8988T (cell line): ENCODE measurements at places on chromosomes 12 and 14.

DNA sequence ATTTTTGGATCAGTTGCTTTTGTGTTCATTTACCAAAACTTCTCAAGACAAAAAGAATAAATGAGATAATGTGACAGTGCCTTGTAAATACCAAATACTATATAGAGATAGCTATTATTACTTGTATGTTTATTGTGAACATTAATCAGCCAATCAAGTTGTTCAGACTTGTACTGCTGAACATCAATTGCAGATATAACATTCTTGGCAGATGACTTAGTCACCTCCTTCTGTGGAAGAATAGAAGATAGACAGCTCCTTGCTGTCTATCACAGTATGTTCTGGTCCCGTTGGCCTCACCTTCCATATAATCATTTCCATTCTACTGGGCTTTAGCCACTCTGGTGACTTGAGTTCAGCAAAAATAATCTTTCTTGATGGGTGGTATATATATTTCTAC, 30.1 kb downstream of the PSEN1 start:
- DNase-seq, result no peak

GRCh38 chr12:6790496-6791150, 1.3 kb downstream of the CD4 start:
- no peak for DNase-seq

GRCh38 chr14:92469515-92469914, 44.1 kb upstream of the RIN3 start:
- DNase-seq, result no peak

GRCh38 chr12:132617822-132618682, 524 bp upstream of the P2RX2 start:
- DNase-seq, result no peak

DNA sequence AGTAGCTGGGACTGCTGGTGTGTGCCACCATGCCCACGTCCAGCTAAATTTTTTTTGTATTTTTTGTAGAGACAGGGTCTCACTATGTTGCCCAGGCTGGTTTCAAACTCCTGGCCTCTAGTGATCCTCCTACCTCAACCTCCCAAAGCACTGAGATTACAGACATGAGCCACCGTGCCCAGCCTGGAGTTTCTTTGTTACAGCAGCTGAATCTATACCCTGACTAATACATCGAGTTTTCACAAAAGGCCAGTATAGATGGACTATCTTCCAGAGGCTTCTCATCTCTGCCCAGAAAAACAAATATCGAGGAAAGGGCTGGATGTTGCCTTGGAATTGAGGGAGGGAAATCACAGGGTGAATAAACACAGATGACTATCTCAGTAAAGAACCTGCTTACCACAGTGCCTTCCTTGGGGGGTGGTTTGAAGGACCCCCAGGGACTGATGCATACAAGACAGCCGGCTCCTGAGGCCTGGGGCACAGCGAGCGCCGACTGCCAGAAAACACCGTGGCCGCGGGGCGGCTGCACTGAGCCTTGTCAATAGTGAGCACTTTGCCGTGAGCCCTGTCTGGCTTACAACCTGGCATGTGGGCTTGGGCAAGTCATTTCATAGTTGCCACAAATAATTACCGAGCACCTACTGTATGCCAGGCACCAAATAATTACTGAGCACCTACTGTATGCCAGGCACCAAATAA, 111.9 kb downstream of the SCARB1 start:
- no peak for DNase-seq

DNA sequence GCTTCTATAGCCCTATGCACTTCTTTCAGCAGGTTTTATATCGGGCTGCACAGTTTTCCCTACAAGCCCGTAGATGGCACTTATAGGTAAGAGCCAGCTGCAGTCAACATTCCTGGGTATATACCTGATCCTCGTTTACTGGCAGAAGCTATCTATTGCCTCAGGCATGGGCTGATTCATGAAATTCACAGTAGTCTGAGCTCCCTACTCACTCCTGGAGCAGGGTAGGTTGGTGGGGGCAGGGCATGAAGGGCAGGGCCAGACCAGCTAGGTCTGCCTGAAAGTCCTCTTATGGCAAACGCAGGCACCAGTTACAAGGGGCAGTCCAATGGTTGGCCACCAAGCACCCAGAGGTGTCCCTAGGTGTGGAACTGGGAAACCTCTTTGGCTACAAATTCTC, 345.8 kb downstream of the RPS29 start:
- no peak for DNase-seq

- no peak for DNase-seq
These were observed 6.5 kb upstream of the OR4E1 start for GRCh38 chr14:21680072-21680471.

DNA sequence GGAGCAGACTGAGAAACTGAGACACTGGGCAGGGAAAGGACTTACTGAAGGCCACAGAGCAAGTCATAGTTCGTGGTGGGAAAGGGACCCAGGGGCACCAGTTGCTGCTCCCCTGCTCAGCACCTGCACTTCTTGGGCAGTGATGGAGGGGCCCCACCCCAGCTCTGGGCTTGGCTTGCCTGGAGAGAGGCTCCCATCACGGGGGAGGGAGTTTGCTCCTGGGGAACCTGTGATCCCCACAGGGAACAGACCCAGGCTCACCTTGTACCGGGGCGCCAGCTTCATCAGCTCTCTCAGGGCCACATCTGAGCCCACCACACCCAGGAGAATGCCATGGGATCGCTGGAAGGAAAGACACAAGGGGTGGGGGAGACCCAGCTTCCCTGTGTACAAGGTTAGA, 39.8 kb downstream of the CACNA2D4 start:
- no peak for DNase-seq

DNA sequence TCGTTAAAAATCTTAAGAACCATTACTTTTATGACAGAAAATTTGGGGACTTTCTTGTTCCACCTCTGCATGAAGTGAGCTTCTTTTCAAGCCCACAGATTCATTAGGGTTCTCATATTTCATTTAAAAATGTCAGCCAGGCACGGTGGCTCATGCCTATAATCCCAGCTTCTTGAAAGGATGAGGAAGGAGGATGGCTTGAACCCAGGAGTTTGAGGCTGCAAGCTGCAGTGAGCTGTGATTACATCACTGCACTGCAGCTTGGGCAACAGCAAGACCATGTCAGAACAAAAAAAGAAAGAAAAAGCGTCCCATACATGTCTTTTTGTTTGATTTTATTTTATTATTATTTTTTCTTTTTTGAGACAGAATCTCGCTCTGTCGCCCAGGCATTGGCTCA, 43.4 kb upstream of the ATF1 start:
- DNase-seq, result no peak

DNA sequence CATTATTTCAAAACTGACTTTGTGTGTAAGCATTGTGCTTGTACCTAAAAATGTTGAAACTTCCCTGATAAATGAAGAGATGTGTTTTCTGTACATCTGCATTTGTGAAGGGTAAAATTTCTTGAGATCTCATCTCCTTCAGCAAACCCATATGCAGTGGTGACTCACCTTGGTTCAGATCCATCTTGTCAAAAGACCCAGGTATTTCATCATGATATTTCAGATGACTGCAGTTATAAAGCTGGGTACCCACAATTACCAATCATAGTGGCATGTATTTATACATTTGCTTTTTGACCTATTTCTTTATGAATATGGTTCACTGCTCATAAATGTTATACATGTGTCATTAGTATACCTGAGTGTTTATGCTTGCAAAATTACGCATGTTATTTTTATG, 1213.6 kb downstream of the GALC start:
- no peak for DNase-seq

DNA sequence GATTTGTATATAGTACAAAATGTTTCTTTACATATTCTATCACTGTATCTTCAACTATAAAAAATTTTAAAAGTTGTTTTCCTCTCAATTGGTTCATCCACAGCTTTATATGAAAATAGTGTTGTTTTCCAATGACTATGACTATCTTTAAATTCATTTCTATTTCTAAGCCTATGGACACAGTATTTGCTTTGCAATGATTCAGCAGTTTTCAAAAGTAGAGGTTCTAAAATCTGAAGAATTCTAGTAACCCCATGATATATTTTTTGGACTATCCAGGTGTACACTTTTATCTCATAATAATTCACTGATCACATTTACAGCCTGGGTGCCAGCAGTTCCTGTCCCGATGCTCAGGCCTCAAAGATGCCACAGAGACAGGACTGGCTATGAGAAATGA, 118.4 kb upstream of the PTPRR start:
- no peak for DNase-seq

- no peak for DNase-seq
These were observed 499.2 kb downstream of the CCER1 start for GRCh38 chr12:90455756-90456155.

GRCh38 chr12:113030875-113031525, 25.5 kb upstream of the DTX1 start:
- peak; percentile 57 for DNase-seq

GRCh38 chr12:3803865-3804472, 51.1 kb upstream of the CRACR2A start:
- DNase-seq, result no peak

GRCh38 chr14:71194251-71194650, 287.0 kb downstream of the PCNX1 start:
- no peak for DNase-seq

GRCh38 chr14:20618271-20618749, 23.2 kb downstream of the OR6S1 start:
- no peak for DNase-seq

DNA sequence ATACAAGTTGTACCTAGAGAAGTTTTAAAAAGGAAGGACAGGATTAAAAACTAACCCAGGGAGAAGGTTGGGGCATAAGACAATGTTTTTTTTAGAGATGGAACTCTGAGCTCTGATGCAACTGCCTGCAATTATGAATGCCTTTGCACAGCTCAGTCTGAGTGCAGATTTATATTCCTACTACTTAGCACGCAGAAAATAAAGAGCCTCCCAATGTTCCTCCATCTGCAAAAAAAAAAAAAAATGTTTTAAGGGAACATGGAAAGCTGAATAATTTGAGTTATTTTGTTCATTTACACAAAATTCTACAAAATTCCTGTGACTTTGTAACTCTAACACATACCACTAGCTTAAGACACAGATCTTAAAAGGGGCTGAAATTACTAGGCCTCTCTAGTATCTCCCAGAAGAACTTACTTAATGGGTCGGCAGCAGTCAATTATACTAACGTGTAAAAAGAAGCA, 15.7 kb downstream of the CLIP1 start:
- DNase-seq, result no peak

DNA sequence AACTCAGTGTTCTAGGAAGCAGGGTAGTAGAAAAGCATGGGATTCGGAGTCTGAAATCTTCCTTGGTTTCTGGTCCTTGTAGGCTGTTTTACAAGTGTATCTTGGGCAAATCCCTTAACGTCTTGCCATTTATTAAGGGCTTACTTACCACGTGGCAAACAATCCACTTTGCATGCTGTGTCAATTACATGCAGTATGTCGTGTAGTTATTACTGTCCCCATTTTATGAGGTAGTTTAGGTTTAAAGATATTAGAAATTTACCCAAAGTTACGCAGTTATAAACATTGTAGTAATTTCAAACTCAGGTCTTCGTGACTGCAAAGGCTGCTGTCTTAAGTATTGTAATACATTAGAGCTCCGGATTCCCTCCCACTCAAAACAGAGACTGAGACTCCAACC, 1.5 kb upstream of the NOVA1 start:
- DNase-seq, result no peak

GRCh38 chr12:6570264-6570887, 2.3 kb upstream of the NOP2 start:
- no peak for DNase-seq

GRCh38 chr12:93361151-93361919, 16.4 kb upstream of the NUDT4 start:
- DNase-seq, result no peak

DNA sequence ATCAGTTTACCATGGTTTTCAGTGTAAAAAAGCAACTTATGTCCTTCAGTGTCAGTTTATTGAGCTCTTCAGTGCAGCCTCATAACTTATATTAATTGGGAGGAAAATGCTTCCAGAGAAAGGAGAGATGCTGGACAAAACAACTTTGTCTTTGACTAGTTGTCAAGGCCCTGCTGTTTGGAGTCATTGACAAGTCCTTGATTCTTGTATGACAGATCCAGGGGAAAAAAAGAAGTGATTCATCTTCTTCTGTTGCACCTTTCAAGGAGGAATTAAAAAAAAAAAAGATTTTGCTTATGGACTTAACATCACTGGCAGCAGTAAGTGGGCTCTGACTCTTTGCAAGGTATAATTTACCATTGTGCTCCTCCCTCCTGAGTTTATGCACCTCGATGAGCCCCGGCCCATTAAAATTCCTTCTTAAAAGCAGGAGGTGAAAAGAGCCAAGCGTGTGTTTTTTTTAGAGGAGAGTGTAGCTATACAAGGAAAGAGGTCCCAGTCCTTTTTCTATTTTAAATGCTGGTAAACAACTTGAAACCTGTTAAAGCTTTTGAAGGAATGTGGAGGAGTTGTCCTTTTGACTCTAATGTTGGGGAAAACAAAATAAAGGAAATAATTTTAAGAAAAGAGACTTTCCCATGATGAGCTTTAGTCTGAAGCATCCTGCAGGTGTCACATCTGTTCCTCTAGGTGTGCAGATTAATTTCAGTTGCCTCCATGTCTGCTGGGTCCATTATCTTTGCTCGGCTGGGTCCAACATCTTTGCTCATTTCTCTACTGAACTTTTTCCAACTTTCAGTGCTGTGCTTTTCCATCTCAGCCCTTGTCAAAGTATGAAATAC, 431.6 kb downstream of the RAD51B start:
- DNase-seq, result no peak

- DNase-seq, result no peak
These were observed 51.4 kb upstream of the GARIN2 start for GRCh38 chr14:67137744-67138371.

GRCh38 chr12:121009741-121010140, 6.5 kb downstream of the C12orf43 start:
- DNase-seq, result peak; percentile 60

DNA sequence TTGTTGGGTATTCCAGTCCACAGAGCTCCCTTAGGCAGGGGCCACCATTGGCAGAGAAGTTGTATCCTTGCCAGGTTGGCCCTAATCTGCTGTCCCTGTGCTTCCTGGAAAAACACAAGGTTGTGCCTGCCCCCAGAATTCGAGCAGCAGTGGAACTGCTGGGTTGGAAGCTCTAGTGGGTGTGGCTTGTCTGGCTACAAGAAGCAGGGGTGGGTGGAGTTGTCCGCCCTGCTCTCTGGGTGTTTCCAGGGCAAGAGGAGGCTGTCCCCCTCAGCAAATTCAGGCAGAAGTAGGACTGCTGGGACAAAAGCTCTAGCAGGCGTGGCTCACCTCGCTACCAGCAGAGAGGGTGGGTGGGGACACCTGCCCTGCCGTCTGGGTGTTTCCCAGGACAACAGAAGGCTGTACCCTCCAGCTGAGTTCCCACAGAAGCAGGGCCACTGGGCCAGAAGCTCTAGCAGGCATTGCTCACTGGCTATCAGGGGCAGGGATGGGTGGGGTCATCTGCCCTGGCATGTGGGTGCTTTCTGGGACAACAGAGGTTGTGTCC, 72.8 kb upstream of the NPAS3 start:
- no peak for DNase-seq

GRCh38 chr12:106710143-106710893, 64.2 kb upstream of the RIC8B start:
- DNase-seq, result no peak
